Choroid plexus epithelial cell (primary cell): ENCODE measurements at places on chromosomes 2 and 18.

DNA sequence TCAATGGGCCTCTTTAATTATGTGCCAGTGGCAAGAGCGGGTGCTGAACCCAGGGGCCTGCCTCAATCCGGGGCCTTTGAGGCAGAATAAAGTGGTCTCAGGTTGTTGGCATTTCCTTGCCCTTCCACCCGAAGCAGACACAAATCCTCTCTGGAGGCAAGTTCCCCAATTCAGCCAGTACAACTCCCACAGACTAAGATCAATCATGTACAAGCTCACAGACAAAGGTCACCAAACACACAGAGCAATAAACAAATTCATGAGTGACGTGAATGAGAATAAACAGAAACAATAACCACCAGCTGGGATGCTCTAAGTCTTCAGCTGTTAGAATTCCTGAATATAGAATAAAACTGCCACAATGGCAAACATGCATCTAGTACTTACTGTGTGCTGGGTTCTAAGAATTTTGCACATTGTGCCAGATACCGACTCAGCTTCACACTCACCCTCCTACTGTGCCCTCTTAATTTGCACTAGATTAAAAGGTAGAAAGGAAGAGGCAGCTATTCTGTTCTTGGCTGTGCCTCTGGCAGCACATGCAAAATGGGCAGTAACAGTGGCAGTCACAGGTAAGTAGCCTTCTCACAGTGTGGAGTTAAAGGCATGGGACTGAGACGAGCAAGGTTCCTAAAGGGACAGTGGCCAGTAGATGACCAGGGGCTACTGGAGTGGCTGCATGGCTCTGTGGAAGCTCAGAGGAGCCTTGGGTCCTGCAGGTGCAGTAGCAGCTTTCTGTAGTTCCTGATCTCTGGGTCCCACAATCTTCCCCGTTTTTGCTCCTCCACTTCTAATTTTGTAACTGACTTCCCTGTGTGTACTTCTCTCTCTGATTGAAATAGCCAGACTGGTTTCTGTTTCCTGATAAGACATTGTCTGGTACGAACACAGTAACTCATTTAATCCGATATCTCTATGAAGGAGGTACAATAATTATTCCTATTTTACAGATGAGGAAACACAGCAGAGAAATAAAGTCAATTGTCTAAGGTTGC is 34.6 kb upstream of the IL1B start:
- no peak for DNase-seq

DNA sequence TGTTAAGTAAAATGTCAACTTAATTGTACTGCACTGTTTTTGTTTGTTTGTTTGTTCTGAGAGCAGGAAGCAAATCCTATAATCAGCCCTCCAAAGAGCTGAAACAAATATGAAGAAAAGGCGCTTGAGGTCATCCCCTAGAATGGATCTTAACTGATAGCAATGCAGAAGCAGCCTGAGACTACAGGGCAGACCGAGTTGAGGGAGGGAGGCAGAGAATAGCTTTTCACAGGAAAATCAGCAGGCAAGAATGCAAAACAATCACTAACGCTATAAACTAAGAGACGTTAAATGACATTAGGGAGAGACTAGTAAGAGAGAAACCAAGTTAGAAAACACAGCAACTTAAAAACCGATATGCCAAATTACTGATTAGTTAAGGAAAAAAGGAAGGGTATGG is 37.2 kb downstream of the GALNT1 start:
- DNase-seq = peak; percentile 36

DNA sequence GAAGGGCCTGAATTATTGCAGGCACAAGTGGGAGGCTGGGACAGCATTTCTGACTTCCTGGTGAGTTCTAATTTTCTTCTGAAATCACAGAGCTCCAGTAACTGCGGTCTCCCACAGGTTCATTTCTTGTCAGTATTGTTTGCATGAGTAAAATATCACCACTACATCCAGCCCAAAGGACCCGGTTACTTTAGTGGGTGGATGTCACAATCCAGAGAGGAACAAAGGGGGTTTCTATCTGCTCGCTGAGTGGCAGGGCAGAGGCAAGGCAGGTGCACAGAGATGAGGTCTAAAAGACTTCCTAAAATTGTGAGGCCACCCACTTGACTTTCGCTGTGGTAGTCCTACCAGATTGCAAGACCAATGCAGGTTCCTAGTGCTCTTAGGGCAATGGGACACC is 800.4 kb upstream of the ID2 start:
- no peak for DNase-seq

DNA sequence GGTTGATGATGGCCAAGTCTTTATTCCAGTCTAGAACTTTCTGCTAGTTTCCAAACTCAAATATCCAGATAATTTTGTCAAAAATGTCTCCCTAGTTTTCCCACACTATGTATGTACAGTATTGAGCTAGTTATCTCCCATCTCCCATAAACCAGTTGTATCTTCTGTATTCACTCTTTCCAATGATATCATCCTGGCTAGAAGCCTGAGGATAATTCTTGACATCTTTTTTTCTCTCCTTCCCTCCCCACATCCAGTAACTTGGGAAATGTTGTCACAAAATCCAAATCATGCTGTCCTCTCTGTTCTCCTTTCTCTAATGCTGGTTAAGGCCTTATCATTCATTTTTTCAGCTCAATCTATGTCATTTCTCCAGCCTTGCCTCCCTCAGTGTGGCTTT is 553.8 kb upstream of the FANCL start:
- DNase-seq = no peak

GRCh38 chr18:59685501-59685900 is 11.7 kb downstream of the CCBE1 start:
- DNase-seq = peak; percentile 55

DNA sequence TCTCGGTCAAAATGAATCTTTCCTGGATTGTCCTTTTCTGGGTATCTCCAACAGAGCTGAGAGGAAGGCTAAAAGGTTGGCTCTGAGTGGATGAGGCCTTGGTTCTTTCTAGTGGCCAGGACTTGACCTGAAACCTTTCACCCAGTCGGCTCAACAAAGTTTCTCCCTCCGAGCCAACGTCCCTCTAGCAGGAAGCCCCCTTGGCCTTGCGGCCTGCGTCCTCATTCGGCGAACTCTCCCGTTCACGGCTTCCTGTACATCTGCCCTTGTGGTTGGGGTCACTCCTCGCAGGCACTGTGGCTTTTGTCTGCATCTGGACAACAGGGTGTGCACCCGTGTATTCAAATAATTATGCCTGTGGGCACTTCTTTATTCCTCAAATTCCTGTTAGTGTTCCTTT is 9.4 kb upstream of the SIX3 start:
- DNase-seq = no peak

GRCh38 chr18:62446511-62446910 is 76.3 kb upstream of the ZCCHC2 start:
- DNase-seq = no peak

DNA sequence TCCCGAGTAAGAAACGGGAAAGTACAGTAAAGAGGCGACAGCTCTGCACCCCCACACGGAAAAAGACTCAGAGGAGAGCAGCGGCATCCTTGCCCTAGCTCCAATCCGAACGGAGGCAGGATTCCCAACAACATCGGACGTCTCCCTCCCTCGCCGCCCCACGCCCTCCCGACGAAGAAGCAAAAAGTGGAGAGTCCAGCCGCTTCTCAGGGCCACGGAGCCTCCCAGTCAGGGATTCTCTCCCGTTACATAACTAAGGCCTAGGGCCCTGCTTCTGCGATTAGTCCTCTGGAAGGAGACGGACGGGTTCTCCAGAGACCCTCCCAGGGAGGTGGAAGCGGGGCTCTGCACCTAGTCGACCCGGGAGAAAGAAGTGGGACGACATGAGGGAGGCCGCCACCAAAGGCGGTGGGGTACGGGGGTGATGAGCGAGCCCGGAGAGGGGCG is 587 bp downstream of the SUMO1 start:
- peak; percentile 57 for DNase-seq

DNA sequence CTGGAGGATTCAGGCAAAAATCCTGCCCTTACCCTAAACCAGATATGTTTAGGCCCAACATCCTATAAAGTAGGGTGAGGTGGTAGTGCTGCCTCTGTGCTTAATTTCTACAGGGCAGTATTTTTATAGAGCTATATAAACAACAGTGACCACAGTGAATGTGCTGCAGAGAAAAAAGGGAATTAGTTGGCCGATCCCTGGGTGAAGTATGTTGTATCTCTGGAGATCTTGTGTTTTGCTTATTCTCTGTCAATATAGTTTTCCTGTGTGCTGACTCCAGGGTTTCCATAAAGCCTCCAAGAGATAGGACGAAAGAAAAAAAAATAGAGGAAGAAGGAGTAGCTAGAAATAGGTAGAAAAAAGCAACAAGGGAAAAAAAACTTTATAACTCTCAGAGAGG is 88.9 kb upstream of the THOC1 start:
- no peak for DNase-seq

DNA sequence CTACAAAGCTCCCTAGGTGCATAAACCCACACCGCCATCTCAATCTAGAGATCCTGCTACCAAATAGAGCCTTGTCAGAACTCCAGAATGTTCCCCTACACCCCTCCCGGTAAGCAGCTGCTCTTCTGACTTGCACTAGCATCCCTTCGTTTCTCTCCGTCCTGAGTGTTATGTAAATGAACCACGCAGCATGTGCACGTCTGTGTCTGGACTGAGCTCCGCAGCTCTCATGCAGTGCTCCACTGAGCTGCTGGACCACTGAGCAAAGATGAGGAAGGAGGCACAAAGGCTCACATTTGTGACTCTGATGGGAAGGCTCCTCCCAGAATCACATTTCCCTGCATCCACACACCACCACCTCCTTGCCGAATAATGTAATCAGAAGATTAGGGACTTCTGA is 203.6 kb downstream of the MYT1L start:
- no peak for DNase-seq

DNA sequence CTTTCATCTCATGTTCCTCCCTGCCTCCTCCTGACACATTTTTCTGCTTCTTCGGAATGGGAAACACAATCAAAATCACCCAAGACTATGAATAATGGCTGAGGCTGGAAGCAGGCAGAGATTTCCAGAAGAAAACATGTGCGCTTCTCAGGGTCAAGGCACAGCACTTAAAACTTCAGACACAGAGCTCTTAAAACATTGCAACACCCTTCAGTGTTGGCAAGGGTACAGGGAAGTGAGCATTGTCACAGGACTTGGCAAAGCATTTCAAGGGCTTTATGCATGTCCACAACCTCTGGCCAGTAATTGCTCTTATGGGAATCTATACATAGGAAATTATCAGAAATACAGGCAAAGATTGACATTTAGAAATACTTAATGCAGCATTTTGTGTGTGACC is 477.6 kb upstream of the KLHL29 start:
- DNase-seq = no peak

GRCh38 chr2:214014551-214015220 is 396.2 kb upstream of the VWC2L start:
- DNase-seq = no peak

GRCh38 chr2:241763551-241764274 is 12.9 kb upstream of the GAL3ST2 start:
- no peak for DNase-seq

- DNase-seq = no peak
These were observed 50.9 kb downstream of the CACNB4 start for GRCh38 chr2:152047824-152048471.

- DNase-seq = no peak
These were observed 11.1 kb downstream of the NR4A2 start for GRCh38 chr2:156321243-156321904.

DNA sequence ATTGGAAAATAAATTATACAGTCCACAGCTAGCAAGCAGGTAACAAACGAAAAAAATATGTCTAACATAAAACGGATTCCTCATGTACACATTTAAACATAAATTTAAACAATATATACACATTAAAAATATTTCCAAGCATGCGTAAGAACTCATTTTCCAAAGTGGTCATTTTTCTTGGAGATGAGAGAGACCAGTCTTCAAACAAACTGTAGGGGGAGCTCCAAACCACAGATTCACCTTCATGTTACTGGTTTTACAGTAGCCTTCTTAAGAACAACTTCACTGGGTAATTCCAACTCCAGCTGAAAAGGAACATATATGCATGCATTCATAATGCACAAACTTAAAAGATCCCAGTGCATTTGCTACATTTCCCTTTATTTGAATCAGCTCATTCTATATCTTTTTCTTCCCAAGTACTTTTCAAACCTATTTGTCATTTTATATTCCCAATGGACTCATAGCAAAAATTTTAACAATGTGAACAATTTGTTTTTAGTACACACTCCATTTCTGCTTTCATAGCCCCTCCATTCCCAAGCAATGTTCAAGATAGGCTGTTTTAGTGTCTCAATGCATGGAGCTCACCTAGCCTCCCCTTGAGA is 4.7 kb upstream of the STAMBP start:
- DNase-seq = peak; percentile 96

DNA sequence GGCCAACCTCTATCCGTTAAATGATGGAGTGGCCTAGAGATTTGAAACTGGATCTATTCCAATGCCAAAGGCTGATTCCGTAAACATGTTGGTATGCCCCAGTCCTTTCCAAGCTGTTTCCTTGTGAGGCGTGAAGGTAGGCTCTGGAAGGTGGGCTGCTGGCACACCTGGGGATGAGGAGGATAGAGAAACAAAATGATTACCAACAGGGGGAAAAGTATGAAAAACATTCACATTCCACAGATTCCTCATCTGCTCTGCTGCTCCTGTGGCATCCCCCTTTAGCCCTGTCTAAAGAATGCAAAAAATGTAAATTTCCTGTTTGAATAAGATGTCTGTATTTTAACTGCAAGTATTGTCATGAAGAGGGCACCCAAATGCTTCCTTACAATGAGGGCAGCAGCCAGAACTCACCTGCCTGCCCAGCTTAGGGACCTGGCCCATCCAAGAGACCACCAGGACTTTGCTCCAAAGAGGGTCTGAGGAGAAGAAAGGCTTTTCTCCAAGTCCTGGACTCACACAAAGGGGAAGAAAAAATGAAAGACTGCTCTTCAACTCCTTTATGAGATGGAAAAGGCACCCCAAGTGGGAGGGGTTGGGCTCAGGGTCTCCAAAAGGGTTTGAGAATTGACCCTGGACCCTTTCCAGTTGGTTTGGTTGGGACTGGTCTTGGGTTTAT is 132.3 kb upstream of the PELI1 start:
- peak; percentile 62 for DNase-seq

- DNase-seq = no peak
These were observed 7.9 kb upstream of the SALL3 start for GRCh38 chr18:78971511-78972245.

DNA sequence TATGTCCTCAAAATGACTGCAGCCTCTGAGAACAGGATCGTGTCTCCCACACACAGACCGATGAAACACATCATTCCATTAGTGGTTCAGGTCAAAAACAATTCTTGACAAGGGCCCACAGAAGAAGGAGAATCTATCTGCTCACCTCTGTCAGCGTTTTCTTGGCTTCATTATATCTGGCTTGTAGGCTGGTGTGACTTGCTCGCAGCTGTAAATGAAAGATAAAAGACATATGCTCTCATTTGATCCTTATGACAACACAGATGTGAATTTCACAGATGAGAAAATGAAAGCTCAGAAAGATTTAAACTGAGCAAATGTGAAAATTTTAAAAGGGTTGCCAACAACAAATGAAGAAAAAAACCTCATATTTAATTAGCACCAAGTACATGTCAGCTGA is 61.6 kb downstream of the CCDC93 start:
- no peak for DNase-seq

- DNase-seq = peak; percentile 41
These were observed 128.8 kb upstream of the MSH6 start for GRCh38 chr2:47653902-47654789.

- no peak for DNase-seq
These were observed 61.3 kb downstream of the ZBTB7C start for GRCh38 chr18:48347756-48348326.

GRCh38 chr2:169007941-169008340 is 23.2 kb downstream of the ABCB11 start:
- no peak for DNase-seq

- no peak for DNase-seq
These were observed 118.8 kb downstream of the ABCA12 start for GRCh38 chr2:215019521-215020145.
